KG1 (cell line): ENCODE measurements at places on chromosomes 4 and X.

DNA sequence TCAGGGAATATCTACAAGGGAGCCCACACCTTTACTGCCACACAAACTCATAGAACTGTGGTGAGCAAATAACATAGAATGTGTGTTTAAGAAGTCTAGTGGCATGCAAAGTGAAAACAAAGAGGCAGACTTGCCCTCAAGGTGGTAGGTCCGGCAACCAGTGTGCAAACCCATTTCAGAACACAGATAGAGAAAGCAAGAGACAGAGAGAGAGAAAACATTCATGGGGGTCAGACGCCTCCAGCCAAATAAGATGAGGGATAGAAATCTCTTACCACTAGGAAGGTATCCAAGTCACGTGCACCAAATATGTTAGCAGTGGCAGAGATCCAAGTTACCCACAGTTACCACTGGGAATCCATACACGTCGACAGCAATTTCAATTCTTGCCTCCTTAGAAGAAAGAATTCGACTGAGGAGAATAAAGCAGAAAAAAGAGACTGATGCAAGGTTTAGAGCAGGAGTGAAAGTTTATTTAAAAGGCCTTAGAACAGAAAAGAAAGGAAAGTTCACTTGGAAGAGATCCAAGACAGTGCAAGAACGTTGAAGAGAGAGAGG is 252.8 kb downstream of the NAP1L3 start:
- no peak for DNase-seq

DNA sequence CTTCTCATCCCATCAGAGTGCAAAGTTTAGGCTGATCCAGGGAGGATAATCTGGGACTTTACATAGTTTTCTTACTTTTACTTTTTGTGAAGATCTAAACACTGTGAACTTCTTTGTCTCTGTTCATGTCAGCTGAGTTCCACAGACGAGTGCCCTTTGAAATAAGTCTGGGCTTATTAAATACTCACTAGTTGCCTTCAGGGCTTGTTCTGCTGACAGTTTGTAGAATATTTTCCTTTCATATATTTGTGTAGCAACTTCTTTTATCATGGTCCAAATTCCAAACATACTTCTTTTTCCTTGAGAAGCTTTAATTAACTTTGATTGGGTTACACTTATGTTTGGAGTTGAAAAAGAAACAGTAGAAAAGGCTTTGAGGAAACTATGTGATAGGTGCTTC is 109.6 kb downstream of the SH2D1A start:
- DNase-seq = no peak

- DNase-seq = no peak
Observed at GRCh38 chr4:33948921-33949320, 2295.4 kb downstream of the ARAP2 start.

GRCh38 chr4:106677213-106677612 is 308.6 kb upstream of the GIMD1 start:
- no peak for DNase-seq

DNA sequence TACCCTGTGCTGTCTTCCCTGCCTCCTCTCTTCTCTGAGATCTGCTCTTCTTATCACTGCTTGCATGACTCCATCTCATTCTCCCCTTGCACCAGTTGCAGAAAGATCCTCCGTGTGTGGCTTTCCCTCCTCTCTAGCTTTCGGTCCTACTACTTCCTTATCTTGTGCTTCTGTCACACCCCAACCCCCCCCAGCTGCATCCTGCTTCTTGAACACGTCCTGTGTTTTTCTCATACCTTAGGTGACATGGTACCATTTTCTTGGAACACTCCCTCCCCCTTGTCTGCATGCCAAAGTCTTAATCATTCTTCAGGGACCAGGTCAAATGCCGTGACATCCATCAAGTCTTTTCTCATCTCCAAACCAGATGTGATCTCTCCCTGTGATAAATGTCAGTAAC is 46.4 kb downstream of the FHL1 start:
- DNase-seq = no peak

GRCh38 chr4:3436798-3437581 is 4.8 kb upstream of the HGFAC start:
- no peak for DNase-seq

DNA sequence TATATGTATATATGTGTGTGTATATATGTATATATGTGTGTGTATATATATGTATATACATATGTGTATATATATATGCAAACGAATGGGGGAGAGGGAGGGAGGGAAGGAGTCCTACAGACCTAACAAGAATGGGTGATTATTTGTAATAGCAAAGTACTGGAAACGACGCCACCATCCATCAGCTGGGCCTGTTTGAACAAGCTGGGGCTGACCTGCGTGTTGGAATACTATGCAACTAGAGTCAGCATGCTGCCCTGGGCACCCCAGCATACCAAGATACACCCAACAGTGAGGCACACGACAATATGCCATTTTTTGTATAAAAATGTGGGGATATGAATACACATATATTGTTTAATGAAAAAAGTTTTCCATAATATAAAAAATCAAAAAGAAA is 21.6 kb upstream of the CCNQ start:
- no peak for DNase-seq

DNA sequence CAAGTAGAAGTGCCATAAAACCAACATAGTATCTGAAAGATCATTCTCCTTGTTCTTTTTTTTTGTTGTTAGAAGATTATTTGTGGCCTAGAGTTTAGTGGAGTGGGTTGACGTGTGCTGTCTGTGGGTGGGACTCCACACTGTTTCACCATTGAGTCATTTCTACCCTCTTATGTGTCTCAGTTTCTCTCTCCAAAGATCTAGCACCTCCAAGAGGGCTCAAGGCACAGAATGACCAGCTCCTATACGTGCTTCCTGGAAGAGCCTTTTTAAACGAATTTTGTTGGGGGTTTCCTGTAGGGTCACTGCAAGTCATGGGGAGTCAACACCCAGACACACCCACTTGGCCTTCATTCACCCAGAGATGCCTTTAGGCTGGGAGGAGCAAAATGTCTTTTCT is 150.1 kb downstream of the KLF8 start:
- DNase-seq = no peak

GRCh38 chrX:7280520-7280919 is 132.6 kb upstream of the PUDP start:
- no peak for DNase-seq

DNA sequence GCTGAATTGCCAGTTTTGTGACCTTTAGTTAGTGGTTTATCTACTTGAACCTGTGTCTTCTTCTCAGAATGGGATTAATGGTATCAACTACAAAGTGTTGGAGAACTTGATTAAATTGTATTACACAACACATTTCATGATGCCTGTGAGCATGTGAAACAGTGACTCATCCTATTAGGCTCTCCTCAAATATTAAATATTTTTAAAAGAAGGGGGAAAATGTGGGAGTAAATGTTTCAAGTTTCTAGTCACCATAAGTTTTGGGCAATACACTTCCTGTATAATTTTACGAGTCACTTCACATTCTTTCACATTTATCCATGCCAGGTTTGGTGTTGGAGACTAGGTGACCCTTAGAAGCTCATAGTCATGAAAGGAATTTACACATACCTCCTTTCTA is 147.0 kb downstream of the HS3ST1 start:
- DNase-seq = no peak

DNA sequence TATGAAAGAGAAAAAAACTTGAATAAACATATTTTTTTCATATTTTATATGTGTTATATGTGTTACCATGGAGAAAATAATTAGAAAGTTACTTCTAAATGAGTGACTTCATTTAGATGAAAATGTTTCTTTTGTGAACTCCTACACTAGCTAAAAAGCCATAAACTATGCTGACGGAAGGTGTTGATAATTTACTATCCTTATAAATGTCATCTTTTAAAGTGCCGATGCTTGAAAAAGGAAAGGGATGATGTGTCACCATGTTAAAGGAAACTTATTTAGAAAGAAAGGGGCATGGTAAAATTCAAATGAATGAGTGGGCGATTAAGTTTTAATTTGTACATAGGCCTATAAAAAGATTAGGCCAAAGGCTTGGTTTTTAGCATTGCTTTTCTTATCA is 133.8 kb downstream of the SPRY1 start:
- DNase-seq = no peak

DNA sequence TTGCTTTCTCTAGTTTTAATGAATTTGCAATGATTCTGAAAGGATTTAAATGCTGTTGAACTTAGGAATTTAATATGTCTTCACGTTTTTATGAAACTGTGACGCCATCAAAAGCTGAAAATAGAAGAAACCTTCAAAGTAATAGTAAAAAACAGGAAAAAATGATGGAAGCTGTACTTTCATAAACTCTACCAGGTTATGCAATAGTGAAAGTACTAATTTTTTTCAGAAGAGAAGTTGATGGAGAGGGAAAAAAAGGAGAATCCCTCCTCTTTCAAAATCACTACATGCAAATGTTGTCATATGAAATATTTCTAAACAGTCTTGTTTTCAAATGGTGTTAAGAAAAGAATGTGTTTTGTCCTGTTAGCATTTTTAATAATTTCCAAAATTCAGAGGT is 73.6 kb downstream of the ZNF330 start:
- no peak for DNase-seq

DNA sequence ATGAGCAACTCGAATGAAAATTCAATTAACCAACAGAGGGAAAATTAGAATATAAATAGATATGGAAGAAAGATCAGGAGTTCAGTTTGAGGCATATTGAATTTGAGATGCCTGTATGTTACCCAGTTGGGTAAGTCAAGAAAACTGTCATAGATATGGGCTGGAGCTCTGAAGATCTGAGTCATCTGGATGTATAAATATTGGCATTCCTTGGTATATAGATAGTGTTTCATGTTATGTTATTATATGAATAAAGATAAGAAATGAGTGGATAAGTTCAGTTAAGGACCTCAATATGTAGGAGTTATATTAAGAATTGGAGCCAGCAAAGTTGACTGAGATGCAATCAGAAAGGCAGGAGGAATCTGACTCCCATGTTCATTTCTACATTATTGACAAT is 543.6 kb upstream of the SMIM31 start:
- no peak for DNase-seq

DNA sequence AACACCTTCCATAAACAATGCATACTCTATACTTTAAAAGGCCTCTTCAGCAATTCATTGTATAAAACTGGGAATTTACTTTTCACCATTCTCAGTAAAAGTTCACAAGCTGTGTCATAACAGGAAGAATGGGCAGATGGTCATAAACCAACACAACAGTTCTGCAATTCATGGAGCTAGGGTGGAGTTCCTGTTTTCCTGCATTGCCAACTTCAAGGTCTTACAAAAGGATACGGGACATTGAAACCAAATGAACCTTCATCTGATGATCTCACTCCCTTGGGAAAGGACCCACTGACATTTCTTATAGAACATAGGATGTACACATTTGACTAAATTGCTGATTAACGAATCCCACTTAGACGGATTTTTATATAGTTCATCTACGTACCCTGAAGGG is 4.1 kb downstream of the KDR start:
- no peak for DNase-seq

- DNase-seq = no peak
Observed at GRCh38 chrX:122625821-122626220, 558.3 kb upstream of the GRIA3 start.

DNA sequence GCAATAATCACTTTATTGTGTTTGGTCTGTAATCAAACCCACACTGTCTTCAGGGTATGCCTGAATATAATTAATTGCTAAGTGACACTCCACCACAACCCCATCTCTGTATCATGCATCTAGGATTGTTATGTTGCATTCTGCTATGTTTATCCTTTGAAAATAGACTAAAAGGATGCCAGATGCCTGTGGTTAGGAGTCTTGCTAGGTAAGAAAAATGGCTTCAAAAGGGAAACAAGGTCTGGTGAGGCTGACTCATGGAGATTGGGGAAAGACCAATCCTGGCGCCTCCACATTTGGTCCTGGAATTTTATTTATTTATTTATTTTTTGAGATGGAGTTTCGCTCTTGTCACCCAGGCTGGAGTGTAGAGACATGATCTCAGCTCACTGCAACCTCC is 360.5 kb upstream of the SLC7A11 start:
- DNase-seq = no peak

DNA sequence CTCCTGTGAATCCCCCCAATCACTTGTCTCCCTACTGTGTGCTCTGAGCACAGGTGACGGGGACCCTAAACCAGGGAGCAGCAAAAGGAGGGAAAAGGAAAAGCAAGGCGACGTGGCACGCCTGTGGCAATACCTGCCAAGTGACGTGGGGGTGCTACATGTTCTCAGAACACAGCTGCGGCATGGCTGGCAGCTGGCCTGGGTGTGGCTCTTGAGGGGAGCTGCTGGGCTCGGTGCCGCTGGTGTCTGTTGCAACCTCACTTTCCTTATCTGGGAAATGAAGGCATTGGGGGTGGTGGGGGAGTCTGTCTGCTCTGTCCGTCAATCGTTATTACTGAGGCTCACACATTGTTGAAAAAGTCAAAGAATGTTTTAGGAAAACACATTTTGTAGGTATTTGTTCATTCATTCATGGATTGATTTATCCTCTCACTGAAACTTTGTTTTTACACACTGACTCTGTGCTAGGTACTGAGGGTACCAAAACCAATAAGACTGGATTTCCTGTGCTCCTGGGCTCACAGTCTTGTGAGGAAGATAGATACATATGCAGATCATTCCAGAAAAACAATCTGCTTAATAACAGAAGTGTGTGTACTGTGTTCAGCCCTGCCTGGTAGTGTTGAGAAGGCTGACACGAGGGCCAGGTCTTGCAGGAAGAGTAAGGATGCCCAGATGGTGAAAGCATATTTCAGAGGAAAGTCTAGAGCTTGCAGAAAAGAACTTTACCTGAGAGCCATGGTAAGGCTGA is 217.6 kb downstream of the PTTG2 start:
- no peak for DNase-seq

DNA sequence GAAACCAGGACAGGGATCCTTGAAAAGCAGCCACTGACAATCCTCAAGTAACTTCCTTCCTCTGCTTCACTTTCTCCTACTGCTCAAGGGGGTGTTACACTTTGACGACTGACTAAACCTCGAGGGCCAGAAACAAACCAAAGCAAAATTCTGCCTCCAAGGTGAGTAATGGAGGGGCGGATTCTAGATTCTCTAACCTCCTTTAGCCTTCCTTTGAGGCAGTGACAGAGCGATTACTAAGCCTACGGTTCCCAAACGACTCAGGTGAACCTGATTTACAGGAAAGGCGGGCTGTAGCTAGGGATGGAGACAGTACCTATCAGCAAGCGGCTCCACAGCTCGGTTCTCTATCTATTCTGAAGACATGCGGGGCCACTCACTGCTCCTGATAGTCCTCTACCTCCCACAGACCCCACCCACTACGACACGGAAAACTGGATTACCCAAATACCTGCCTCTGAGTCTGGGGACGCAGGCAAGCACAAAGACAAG is 487 bp downstream of the TBCK start:
- no peak for DNase-seq

GRCh38 chr4:22625311-22625710 is 67.4 kb upstream of the GBA3 start:
- DNase-seq = no peak

GRCh38 chr4:85807247-85807950 is 332.4 kb downstream of the ARHGAP24 start:
- DNase-seq = no peak

DNA sequence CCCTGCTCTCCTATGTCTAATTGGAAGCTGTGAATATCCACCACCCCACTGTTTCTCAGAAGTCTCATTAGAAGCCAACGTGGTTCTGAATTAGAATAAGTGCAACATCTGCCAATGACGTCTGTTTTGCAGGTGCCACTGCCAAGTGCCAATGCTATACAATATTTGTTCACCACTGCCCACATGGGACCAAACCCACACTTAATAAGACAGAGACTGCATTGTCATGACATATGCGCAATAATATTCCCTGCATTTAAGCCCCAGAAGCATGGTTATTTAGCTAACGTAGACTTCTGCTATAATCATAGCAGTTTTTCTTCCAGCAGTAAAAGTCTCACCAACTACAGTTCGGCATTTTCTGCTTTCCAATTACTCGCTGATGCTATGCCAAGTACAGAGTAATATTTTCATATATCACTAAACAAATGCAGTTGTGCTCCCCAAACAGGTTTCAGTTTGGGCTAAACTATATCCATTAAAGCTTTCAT is 262.5 kb upstream of the PCDH18 start:
- no peak for DNase-seq
